ENCODE measurements at places on chromosomes 2 and 18.

- DNase-seq, result no peak
Measured at GRCh38 chr2:232889876-232890401, 19.9 kb downstream of the SNORC start.

GRCh38 chr2:64700133-64700809 is 46.6 kb upstream of the SERTAD2 start:
- peak; percentile 74 for DNase-seq

- DNase-seq, result no peak
Measured at GRCh38 chr2:16127958-16128357, 187.6 kb downstream of the MYCN start.

DNA sequence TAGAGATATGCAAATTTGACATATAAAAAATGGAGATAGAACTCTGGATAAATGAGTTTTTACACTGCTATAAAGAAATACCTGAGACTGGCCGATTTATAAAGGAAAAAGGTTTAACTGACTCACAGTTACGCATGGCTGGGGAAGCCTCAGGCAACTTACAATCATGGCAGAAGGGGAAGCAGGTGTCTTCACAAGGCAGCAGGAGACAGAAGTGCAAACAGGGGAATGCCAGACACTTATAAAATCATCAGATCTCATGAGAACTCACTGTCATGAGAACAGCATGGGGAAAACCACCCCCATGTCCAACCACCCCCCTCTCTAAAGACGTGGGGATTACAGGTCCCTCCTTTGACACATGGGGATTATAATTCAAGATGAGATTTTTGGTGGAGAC is 1540.2 kb upstream of the SLC39A10 start:
- no peak for DNase-seq

GRCh38 chr2:85806358-85807118 is 52.7 kb downstream of the ATOH8 start:
- DNase-seq, result peak; percentile 19

DNA sequence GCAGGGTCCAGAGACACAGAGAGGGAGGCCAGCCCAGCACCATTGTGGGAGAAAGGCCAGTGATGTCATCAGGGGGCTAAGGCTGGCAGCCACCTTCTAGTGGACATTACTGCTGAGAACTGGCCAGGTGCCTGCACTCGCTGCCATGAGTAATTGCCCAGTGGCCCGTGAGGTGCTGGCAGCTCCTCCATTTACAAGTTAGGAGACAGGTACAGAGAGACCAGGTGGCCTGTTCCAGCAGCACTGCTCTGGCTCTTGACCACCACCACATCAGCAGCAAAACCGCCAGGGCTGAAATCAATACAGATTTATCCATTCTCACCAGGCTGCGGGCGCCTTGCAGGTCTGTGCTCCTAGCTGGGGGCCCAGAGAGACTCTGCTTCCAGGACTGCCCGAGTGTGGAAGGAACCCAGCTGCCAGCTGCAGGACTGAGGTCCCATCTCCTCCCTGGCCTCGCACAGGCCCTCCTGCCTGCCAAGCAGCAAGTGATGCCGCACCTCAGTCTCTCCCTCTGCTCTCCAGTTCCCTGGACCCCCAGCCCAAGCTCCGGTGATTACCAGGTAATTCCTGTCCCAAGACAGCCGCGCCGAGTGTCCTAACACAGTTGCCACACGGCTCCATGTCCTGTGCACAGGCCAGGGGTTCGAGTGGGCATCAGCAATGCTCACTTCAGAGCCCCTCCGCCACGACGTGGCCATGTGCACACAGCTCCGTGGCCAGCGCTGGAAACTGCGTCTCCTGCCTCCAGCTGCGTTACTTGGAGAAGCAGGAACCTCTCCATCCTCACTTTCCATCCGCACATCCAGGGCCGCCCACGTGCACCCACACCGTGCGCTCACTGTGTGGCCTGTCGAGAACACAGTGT is 101.0 kb upstream of the CTDP1 start:
- no peak for DNase-seq

DNA sequence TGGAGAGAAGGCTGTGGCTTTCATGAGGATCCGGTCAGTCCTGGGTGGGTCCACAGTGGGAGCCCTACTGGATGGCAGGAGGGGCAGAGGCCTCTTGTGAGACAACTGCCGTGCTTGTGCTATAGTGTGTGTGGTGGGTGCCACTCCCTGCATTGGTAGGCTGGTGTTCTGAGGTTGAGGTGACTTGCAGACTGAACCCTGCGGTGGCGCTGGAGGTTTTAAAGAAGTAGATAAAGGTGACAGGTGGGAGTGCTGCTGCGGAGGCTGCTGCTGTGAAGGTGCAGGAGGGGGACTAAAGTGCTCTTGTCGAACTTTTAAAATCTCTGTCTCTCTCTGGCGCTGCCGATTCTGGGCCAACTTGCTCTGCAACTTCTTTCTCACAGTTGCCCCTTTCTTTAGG is 29.7 kb downstream of the INO80D start:
- DNase-seq, result no peak

DNA sequence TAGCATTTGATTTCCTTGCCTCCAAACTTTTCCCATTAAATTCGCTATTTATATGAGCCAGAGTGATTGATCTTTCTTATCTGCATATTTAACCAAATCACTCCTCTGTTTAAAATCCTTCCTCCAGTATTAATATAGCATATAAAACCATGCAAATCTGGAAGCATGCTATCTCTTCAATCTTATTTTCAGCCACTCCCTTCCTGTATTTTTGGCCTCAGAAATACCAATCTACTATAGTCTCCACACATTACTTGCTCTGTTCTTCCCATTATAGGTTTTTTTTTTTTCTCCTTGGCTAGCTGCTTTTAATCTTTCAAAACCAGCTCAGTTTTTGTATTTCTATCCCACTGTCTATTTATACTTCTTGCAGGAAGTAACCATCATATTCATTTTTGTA is 19.1 kb downstream of the MAP2 start:
- DNase-seq, result no peak

- DNase-seq, result peak; percentile 79
Measured at GRCh38 chr2:37414470-37414949, 70.1 kb downstream of the QPCT start.

- no peak for DNase-seq
Measured at GRCh38 chr18:52190195-52190594, 149.8 kb upstream of the DCC start.

DNA sequence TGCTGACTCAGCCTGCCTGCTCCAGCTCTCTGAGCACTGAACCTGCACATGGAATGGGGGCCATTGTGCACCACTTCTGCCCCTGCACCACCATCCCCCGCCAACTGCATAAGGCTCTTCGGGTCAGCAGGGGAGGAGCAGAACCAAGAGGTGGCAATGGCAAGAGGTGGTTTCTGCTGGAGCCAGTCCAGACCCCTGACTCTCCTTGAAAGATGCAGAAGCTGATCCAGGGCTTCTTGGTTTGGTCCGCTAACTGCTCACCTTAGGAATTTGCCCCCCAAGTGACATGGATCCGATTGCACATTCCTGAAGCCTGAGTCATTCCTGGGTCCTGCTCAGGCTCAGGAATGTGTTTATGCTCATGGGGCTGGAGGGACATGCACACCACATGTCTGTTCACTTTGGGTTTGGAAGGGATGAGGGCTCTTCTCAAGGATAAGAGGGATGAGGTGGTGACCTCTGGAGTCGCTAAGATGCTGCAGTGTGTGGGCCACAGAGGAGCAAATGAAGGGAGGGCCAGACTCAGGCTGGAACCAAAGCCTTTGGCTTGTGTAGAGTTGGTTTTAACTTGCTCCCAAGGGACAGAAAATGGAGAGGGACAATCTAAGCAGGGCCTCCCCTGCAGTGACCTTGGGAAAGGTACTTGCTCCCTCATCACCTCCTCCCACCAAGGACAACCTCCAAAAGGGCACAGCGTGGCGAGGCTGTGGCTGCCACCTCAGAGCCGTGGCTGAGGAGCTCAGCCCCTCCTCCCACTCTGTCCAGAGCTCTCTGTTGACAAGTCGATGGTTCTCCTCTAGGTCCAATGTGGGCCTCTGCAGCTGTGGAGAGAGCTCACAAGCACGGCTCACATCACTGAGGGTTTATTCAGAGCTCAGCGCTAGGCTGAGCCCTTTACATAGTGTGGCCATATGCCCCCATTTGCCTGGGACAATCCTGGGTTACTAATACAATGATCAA is 66.2 kb downstream of the HS1BP3 start:
- DNase-seq, result no peak

DNA sequence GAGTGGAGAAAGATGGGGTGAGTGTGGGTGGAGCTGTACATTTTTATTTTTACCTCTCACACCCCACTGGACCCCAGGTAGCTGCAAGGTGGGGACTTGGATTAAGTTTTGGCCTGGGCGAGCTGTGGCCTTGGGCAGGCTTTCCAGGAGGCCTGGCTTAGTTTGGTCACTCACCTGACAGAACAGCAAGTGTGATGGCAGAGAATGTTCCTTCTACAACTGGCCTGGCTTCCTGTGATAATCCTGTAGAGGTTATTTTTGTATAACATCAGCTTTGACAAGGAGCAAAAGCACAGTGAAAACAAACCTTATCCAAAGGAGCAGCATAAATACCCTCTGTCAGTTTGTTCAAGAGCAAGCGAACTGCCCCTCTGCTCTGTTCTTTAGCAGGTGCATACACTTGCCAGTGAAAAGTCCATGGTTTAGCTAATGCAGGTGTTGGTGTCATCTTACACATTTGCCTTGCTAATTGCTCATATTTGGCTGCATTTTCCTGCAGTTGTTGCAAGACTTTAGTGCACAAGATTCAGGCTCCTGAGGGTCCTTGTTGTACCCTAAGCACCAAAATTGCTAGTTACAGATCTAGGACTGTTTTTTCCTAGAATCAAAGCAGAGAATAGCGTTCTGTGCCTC is 6.3 kb downstream of the THNSL2 start:
- no peak for DNase-seq

DNA sequence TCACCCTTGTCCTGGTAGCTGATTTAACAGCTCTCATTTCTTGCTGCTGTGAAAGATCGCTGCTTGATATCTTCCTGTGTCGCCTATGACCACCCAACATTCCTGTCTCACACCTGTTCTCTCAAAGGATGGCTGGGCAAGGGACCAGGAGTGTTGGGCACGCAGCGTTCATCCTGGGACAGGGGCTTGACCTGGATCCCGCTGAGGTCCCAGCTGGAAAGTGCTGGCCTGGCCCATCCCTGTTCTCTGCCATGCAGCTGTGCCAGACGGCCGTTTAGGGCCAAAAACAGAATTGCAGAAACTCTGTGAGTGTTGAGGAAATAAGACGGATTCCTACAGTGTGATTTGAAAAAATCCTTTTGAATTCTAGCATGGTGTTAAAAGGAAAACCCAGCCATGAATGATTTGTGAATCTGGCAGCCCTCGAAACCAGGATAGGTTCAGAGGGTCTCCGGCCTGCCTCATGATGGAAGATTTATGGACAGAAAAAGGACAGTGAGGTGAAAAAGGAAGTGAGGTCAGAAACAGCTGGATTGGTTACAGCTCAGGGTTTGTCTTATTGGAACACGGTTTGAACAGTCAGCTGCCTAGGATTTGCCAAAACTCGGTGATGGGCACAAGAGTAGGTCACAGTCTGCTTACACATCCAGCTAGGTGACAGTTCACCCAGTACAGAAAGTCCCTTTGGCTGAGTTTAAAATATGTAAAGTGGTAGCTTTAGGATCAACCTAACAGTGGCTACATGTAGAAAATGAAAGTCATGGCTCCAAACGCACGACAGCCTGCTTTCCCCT is 164.8 kb downstream of the DCDC2C start:
- no peak for DNase-seq

DNA sequence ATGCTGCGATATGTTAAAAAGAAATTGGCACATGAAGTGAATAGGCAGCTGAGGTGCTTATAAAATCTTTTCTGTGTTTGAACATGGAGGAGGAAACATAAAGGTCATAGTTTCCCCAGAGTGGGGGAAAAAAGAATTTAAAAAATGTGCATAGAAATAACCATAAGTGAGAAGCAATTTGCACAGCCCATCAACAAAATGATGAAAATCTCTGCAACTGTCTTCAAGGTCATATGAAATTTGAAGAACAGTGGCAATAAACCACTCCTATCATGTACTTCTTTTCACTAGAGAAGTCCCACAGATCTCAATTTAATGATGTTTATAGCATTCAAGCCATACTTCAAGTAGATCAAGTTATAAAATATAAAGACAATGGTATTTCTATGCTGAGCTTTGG is 46.7 kb upstream of the ZNF804A start:
- DNase-seq, result no peak

GRCh38 chr2:37569986-37570679 is 101.3 kb downstream of the CDC42EP3 start:
- DNase-seq, result no peak

DNA sequence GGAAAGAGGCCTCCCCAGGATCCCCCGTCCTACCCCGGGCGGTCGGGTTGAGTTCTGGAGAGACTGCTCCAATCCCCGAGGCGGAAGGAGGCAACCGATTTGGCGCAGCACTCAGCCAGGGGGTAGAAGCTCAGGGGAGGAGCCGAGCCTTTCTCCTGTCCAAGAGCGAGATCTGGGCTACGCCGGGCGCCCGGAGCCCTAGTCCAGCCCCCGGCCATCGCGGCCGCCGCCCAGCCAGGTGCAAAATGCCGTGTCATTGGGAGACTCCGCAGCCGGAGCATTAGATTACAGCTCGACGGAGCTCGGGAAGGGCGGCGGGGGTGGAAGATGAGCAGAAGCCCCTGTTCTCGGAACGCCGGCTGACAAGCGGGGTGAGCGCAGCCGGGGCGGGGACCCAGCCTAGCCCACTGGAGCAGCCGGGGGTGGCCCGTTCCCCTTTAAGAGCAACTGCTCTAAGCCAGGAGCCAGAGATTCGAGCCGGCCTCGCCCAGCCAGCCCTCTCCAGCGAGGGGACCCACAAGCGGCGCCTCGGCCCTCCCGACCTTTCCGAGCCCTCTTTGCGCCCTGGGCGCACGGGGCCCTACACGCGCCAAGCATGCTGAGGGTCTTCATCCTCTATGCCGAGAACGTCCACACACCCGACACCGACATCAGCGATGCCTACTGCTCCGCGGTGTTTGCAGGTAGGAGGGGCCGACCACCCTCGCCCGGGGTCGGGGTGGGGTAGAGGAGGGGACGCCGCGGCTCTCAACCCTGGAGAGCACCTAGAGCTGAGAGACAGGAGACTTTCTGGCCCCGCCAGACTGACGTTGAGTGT is at the start of gene DYSF:
Gene DYSF, plus strand, starts transcription at position 158 of the 817 bp plus-strand sequence.
- DNase-seq, result no peak

DNA sequence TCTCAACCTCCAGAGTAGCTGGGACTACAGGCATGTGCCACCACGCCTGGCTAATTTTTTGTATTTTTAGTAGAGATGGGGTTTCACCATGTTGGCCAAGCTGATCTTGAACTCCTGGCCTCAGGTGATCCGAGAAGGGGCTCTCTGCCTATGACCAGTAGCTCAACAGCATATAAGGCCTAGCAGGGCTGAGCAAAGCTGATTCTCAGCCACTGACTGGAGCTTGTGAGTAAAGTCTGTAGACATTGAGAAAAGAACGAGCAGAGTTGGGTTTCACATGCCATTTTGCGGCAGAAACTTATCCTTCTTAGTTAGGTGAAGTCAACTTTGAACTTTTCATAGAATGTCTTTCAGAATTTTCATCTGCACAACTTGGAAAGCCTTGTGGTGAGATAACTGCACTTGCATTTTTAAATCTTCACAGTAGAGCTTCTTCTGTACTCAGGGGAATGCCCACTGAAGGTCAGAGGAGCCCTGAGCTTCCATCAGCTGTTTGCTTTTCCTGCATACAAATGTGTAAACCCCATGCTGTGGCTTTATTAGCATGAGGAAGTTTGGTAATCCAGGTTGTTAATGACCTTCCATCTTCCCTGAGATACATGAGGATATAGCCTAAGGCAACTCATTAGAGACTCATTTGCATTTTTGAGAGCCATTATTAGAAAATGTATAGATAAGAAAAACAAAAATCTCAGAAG is 602.4 kb downstream of the METTL4 start:
- no peak for DNase-seq
